ENCODE measurements at places on chromosomes 2 and 18.
A peak's percentile ranks its signal among the peaks of the same experiment; 100 is the strongest.

- H3K4me3 ChIP-seq: no peak overlapping the region
- no peaks in the 10 kb centered on the region for H3K27me3 ChIP-seq
- no peak overlapping the region for H3K27ac ChIP-seq
- DNase-seq: no peak
- H3K4me1 ChIP-seq: no peaks in the 10 kb centered on the region
These were observed 1263.4 kb downstream of the DSC3 start for GRCh38 chr18:29779096-29779495.

DNA sequence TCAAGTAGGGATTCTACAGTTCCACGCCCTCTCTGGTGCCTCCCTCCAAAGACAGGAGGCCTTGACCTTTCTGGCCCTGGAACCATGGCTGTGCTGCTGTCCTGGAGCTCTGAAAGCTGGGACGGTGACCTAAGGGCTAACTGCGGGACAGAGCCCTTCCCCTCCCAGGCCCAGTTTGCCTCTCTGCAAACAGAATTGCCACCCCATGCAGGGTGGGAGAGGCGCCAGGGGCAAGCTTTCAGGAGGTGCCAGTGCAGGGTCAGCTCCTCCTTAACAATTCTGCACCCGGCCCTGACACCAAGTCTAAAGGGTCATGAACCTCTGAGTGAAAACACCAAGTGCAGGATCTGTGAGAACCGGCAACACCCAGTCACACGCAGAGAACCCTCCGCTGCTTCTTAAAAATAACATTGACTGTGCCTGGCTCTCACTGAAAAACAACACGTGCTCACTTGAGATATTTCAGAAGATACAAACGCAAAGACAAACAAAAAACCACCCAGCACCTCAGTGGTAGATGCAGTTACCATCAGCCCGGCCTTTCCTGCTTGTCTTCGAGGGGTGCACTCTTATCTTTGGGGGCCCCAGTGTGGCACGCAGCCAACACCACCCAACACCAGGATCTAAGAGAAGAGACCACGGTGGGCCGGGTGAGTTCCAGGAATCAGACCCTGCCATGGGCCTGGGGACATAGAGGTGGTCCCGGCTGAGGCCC is 1.1 kb upstream of the SNED1 start:
- H3K36me3 ChIP-seq: peaks cover 7% of the 10 kb centered on the region
- H3K27me3 ChIP-seq: peaks cover 24% of the 10 kb centered on the region
- peaks cover 14% of the 10 kb centered on the region for H3K4me1 ChIP-seq
- peak overlapping the region; percentile 25 for H3K4me3 ChIP-seq
- no peak overlapping the region for H3K27ac ChIP-seq
- DNase-seq: no peak

DNA sequence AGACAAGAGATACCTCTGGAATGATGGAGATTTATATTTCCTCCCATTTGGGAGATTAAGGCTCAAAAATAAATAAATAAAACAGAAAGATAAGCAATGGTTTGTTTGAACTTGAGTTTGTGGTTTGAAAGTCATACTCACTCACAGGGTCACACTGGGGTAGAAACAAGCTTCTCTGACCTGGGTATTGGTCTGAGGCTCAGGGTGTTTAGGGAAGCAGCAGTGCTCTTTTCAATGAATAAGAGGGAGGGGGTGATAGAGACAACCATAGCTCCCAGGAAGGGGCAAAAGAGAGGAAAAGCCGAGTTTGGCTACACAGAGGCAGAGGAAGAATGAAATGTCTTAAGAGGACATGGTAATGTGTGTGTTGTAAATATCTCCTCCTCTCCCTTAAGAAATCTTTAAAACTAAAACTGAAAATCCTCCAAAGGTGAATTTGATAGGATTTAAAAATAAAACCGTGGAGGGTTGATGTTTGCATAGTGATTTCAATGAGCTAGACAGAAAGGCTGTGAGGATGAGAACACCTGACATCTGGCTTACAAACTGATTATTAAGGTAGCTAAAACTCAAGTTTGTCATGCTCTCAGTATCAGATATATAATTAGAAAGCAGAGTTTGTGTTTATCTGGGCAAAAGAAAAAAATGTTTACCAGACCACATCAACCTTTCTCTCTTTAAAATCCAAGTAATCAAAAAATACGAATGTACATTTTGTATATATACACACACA is 159.9 kb upstream of the TMEFF2 start:
- no peak for DNase-seq
- H3K4me3 ChIP-seq: no peak overlapping the region
- H3K27ac ChIP-seq: no peak overlapping the region
- H3K36me3 ChIP-seq: no peaks in the 10 kb centered on the region
- no peaks in the 10 kb centered on the region for H3K27me3 ChIP-seq
- no peaks in the 10 kb centered on the region for H3K4me1 ChIP-seq

DNA sequence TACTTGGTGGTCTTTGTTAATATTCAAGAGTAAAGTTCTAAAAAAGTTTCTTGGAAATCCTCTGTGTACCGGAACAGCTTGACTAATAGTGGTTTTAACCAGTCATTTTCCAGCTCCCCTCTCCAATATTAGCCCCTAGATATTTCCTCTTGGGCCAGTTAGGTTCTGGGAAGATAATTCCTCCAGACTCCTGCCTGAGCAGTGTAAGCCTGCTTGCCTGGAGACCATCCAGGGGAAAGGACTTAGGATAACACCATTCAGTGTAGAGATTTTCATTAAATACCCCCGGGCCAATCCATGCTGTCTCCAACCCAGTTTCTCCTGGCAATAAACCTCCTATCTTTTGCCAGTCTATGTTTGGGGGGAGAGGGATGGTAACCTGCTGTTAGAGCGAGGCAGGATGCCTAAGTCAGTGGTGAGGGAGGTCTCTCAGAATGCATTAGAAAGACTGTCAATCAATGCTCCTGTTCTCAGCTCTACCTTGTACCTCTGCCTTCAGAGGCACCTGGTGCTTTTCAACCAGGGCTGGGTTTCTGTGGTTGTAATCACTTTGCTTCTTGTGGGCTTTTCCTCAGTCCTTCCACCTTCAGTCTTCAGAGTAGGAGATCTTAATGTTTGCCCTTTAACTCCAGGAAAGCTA is 186.4 kb downstream of the RNF152 start:
- no peak overlapping the region for H3K27ac ChIP-seq
- H3K4me3 ChIP-seq: no peak overlapping the region
- H3K36me3 ChIP-seq: peaks cover 2% of the 10 kb centered on the region
- no peak for DNase-seq
